ENCODE measurements at places on chromosomes 5 and 9.

- no peak for DNase-seq
Observed at GRCh38 chr9:79346350-79347020, 225.3 kb upstream of the TLE4 start.

DNA sequence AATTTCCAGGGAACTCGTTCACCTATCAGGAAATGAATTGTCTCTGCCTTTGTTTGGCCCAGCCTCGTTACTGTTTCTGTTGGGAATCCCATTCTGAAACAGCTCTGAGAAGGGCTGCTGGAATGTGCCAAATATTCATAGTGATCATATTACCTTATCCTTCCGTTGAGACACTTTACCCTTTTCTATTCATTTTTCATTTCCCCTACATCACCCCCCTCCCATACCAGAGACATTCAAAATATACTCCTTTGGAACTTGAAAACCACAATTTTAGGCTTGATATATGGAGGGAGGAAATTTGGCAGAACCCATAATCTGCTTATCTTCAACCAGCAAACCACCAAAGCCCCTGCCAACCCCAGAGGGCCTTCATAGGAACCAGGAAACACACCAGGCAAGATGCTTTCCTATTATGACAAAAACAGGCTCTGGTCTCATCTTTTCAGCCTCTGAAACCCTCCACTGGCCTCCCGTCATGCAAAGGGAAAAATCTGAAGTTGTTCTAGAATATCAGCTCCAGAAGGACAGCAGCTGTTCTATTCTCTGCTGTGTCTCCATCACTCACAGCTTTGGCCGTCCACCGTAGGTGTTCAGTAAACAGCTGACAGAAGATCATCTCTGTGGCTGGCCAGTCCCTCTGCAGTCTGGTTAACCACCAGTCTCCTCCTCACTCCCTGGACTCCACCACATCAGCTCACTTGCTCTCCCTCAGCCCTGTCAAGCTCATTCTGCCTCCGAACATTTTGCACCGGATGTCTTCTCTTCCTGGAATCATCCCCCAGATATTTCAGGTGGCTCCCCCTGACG is 217.2 kb upstream of the WWC1 start:
- no peak for DNase-seq

- DNase-seq, result no peak
Observed at GRCh38 chr9:87515588-87516221, 18.0 kb downstream of the DAPK1 start.

DNA sequence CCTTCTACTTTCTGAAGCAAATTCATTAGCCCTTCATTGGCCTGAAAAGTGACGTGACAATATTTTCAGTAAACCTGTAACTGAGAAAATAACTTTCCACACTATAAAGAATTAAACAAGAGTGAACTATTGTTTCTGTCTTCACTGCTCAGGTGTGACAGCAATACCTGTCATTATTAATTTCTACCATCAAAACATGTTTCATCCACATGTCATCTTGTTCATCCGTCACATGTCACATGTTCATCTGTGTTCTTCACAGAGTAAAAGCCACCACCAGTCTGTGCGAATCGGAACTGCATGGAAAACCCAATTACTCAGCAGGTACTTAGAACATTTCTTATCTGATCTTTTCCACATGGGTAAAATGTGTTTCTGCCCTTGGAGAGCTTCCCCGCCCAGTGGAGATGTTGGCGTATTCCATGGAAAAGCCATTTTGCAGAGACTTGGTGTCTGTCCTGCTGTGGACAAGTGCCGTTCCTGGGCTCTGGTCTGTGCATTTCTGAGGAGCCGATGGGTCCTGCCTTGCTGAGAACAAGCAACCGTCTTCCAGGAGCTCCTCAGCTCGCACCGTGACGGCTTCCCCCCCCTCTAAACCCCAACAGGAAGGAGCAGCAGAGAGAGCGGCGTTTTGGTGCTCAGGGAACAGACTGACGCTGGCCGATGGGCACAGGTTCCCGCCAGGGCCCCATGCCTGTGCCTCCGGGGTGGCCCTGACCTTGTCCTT is 10.6 kb upstream of the EXOC3 start:
- no peak for DNase-seq

GRCh38 chr5:179991106-179991505 is 80.5 kb downstream of the RNF130 start:
- no peak for DNase-seq
